ENCODE measurements at places on chromosomes 16 and 17.

DNA sequence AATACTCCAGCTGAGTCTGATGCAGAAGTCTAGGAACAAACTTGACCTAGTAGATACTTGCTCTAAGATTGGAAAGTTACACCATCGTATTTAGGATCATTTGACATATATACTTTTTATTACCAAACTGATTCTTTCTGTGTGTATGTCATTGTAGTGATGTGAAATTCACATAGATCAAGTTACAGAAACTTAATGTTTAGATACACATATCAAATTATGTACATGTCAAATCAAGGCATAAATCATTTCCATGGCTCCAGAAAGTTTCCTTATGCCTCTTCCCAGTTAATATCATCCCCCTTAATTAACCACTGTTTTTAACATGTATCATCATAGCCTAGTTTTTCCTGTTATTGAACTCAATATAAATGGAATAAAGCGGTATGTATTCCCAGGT is 292.0 kb upstream of the CDH11 start:
- no peak for DNase-seq

DNA sequence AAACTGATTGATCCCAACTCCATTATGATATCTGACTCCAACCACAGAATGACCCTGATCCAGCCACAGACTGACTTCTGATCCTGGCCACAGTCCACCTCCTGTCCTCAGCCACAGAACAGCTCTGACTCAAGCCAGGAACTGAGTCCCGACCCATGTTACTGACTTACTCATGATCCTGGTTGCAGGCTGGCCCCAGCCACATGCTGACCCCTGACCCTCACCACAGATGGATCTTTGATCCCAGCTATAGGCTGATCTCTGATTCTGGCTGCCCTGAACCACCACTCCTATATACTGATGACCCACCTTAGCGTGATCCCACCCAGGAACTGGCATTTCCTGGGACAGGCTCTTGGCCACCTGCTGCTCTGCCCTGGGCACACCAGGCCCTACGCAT is 32.2 kb upstream of the IL21R start:
- no peak for DNase-seq

GRCh38 chr17:1159431-1160180 is 20.2 kb downstream of the ABR start:
- DNase-seq = no peak

GRCh38 chr17:45101883-45102811 is 30.2 kb downstream of the PLCD3 start:
- no peak for DNase-seq

DNA sequence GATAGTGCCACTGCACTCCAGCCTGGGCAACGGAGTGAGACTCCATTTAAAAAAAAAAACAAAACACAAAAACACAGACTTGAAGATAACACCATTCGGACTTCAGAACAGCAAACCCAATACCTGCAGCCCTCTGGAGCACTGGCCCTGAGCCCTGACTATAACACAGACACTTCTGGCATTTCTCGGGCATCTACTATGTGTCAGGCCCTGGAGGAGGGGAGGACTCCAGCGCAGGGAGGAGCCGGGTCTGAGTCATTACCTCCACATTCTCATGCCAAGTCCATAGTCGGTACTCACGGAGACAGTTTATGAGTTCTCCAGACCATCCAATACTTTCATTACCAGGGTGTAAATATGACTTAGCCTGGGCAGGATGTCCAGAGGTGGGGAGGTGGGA is 48.8 kb downstream of the PITPNM3 start:
- no peak for DNase-seq

- DNase-seq = no peak
Measured at GRCh38 chr17:34178092-34178491, 77.0 kb upstream of the CCL2 start.

DNA sequence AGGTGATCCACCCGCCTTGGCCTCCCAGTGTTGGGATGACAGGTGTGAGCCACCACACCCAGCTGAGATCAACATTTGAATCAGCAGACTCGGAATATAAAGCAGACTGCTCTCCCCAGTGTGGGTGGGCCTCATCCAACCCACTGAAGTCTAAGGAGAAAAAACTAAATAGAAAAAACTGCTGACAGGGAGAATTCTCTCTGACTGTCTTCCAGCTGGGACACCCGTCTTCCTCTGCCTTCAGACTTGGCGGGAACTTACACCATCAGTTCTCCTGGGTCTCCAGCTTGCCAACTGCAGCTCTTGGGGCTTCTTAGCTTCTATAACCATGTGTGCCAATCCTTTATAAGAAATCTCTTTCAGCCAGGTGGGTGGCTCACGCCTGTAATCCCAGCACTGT is 90.7 kb downstream of the MRM3 start:
- DNase-seq = no peak

DNA sequence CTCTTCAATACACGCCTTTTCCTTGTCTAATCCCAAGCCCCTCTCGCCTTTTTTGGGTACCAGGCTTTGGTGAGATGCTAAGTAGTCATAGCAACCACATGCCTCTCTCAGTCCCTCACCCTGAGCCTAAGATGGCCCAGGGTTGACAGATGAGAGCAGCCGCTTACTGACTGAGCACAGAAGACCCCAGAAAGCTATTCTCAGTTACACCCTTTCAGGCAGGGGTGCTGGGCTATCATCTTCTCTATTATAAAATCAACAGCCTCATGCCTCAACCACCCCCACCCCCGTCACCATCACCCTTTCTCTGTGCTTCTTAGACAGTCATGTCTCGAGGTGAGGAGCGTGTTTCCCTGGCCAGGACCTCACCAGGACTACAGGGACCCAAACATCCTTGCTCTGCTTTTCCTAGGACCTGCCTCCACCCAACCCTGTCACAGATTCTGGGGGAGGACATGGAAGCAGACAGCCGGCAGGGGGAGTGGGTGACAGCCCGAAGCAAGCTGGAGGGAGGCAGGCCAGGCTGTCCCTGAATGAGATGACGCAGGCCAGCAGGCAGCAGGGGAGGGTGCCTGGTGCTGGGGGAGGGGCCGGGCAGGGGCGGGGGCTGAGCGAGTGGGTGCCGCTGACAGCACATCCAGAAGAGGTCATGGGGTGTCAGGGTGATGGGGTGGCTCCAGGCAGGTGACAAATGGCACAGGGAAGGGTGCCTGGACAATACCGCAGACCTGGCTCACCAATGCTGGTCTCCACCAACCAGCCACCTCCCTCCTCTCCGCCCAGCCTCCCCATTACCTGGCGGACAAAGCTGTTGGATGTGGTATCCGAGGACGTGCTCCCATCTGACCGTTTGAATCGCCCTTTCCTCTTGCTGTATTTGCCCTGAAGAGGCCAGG is 3.1 kb downstream of the CACNB1 start:
- DNase-seq = no peak

GRCh38 chr17:18121144-18121910 is 12.8 kb downstream of the MYO15A start:
- DNase-seq = no peak

- DNase-seq = no peak
Measured at GRCh38 chr16:49795513-49795912, 60.4 kb downstream of the ZNF423 start.

DNA sequence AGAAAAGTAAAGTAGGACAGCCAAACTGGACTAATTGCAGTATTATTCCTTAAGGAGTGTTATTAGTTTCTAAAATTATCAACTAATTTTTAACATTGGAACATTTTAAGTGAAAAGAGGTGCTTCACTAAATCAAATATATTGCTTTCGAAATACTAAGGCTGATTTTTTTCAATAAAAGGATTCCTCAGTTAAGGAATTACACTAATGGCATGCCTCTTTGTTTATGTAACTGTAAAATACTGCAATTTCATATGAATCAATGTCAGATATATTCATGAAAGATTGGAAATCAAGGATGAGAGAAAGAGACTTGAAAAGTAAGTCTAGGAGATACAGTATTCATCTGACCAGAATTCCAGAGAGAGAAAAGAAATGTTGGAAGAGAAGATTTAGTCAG is 129.8 kb downstream of the TANC2 start:
- no peak for DNase-seq

DNA sequence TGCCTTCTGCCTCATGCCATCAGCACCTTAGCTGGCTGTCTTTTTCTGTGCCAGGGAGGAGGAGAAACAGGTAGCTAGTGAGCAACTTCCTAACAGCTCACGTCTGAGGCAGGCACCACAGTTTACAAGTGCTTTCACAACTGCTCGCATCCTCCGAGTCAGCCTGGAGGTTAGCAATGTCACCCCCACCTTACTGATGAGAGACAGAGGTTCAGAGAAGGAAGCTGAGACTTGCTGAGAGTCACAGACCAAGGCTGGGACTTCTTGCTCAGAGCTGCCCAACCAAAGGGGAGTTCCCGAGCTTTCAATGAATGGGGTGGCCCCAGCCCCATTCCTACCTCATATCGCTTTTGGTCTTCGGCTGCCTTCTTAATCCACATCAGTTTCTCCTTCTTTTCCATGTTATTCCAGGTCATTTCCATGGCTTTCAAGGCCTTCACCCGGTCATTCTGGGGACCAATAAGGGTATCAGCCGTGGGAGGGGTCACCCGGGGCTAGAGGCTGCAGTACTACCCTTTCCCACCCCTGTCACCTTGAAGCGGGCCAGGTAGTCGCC is 9.6 kb downstream of the UBTF start:
- no peak for DNase-seq

- no peak for DNase-seq
Measured at GRCh38 chr16:70270176-70270575, 18.4 kb upstream of the EXOSC6 start.

- DNase-seq = no peak
Measured at GRCh38 chr17:17822189-17822588, 14.6 kb downstream of the SREBF1 start.

DNA sequence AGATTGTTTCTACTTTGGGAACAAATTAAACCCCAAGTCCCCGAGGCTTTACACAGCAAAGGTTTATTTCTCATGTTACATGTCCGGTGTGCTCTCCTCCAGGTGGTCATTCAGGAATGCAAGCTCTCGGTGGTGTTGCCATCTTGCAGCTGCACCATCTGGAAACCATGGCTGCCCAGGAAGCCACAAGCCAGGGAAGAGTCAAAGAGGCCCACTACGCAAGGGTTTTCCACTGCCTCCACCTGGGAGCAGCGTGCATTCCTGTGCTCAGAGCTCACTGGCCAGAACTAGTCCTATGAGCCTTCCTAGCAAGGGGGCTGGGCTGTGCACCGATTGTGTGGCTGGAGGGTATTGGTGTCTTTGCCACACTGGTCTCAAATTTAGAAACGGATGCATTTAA is 128.8 kb upstream of the FOXF1 start:
- no peak for DNase-seq

All from CD4-positive, alpha-beta T cell treated with Interferon gamma for 1 hour (primary cell).